ENCODE measurements at places on chromosomes 3 and 15.

- DNase-seq: no peak
Measured at GRCh38 chr3:153026026-153026425, 136.0 kb upstream of the RAP2B start.

- DNase-seq: no peak
Measured at GRCh38 chr3:95476534-95476933, 1337.9 kb upstream of the EPHA6 start.

GRCh38 chr15:75955720-75956119 is 52.0 kb downstream of the FBXO22 start:
- no peak for DNase-seq

GRCh38 chr3:100613721-100614390 is 4.5 kb downstream of the ADGRG7 start:
- no peak for DNase-seq

DNA sequence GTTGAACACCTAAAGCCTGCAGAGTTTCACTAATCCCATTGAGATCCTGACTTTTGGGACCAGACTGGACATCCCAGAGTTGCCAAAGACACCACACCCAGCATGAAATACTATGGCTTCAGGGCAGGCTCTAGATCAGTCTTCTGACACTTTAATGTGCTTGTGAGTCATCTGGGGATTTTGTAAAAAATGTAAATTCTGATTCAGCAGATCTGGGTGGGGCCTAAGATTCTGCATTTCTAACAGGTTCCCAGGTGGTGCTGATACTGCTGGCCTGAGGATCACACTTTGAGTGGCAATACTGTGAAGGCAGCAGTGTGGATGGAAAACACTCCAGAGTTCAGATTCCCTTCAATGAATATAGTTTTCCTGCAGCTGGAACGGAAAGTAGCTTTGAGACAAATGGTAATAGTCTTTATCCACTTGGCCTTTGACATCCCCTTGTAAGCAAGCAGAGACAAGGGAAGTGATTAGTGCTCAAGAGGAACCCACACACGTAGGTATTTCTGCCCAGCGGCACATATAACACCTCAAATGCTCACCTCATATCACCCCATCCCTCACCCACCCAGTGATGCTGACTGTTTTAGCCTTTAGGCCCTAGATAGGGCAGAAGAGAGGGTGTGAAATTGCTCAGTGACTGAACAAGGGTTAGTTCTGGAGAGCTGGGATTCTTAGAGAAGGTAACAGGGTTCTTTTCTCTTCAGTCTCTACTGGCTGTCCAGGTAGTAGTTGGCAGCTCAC is 51.5 kb upstream of the GSK3B start:
- no peak for DNase-seq

- no peak for DNase-seq
Measured at GRCh38 chr3:15492847-15493360, 28.6 kb downstream of the COLQ start.
